Daoy (cell line): ENCODE measurements at places on chromosomes 6 and 20. TPM values are rescaled to one million over a fixed set of nuclear protein-coding genes. Genes with fewer than 3 reads are reported as not detected.
A peak's percentile ranks its signal among the peaks of the same experiment; 100 is the strongest.

Gene TPBG
- 24.7 and 33.2 TPM in 2 replicates for total RNA-seq

Gene ARFGEF2
- total RNA-seq = 20.2 and 22.6 TPM in 2 replicates

- no peak for DNase-seq
Observed at GRCh38 chr20:24961384-24962181, 12.5 kb downstream of the CST7 start.

GRCh38 chr6:149896491-149896890 lies 1.4 kb downstream of the RAET1E start:
- peak; percentile 67 for DNase-seq

DNA sequence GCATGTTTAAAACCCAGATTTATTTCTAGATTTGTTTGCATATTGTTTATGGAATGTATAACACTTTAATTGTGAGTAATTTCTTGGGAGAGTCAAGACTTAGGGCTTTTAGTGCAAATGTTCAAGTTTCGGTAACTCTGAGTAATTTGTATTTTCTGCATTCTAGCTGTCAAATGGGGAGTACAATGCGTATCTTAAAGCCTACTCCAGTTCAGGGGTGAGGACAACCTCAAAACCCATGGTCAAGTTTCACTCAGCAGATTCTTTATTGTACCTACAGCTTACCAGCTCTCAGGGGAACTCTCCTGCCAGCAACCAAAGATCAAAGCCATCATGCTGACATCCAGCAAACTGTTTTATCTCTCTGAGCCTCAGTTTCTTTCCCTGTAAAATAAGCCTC lies 458.6 kb upstream of the JARID2 start:
- DNase-seq = no peak

Gene NOL7
- 356 and 382 TPM in 2 replicates for total RNA-seq

GRCh38 chr20:62473717-62474603 lies 1.8 kb downstream of the GATA5 start:
- DNase-seq = no peak

DNA sequence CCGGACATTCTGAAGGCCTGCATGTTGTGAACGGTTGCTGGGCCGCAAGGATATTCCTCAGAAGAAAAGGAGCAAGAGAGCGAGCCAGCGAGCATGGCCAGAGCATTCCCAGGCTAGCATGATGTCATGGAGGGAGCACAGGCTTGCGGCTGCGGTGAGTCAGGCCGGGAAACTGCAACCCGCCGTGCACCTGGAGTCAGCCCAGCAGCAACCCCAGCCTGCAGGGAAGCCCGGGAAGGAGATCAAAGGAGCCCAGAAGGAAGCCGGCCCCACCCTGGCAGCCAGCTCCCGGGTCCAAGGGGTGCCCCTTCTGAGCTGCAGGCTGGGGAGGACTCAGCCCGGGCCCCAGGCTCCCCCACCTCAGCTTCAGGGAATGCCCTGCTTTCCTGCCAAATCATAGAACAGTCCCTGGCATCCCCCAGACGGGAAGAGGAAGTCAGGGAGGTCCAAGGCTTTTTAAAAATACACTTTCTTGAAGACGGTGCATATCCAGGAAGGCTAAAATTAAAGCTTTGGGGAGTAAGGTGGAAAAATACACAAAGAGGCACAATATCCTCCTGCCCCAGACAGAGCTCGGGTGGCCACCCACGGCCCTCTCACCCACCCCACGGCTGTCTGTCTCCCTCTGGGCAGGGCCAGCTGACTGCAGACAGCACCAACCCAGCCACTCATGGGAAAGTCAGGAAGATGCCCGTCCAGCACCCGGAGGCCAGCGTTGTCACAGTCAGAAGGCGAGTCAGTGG lies 53.7 kb downstream of the BMP7 start:
- peak; percentile 97 for DNase-seq

- peak; percentile 61 for DNase-seq
Observed at GRCh38 chr6:160837146-160837545, 135.1 kb downstream of the PLG start.

DNA sequence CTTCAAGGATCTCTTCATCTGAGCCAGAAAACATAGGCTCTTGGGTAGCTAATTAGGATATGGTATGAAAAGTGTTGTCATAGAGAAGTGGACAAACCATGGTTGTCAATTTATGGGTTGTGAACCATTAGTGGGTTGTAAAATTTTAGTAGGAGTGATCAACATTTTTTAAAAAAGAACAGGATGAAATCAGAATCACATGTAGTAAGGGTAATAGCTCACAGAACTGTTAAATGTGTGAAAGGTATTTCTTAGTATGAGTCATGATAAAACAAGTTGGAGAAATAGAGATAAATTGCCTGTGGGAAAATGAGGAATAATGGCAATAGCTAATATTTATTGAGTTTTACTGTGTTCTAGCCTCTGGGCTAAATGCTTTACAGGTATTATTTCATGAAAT lies 113.4 kb downstream of the MAP3K4 start:
- no peak for DNase-seq

Gene GMPR
- total RNA-seq = 6.0 and 6.5 TPM in 2 replicates

GRCh38 chr6:145312481-145312880 lies 422.8 kb downstream of the EPM2A start:
- DNase-seq = no peak

DNA sequence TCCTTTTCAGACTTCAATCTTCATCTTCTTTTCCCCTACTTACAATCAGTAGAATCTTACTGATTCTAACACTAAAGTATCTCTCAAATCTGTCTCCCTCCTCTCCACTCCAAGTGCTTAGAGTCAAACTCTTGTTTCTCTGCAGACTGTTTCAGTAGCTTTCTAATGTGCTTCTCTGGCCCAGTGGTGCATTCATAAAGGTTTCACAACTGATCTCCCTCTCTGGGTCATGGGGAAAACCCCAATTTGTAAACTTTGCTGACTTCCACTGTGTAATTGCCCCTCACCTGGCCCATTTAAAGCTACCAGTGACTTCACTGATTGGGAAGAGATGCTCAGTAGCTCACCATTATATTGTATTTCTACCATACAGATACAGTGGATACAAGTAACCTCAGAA lies 183.6 kb downstream of the FAXC start:
- no peak for DNase-seq

DNA sequence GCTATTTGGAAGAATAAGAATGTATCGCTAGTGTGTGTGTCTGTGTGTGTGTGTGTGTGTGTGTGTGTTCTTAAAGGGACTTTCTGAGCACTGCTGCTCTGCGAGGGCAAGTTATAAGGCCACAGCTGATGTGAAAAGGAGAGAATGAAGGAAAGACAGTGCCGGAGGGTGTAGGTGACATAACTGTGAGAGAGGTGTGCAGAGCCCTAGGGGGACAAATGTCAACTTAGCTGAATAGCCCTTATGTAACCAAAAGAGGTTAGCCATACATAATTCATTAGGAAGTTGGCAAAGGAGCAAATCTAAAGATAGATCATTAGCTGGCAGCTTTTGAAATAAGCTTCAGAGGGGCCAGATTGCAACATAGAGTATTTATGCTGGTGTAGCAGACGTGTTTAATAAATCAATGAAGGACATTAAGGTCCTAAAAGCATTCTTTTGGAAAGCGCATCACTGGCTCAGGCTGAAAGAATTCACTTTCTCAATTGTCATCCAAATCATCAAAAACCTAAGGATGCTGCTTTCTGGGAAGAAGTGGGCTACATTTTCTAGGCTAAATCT lies 81.0 kb downstream of the NDUFAF5 start:
- DNase-seq = no peak

- DNase-seq = no peak
Observed at GRCh38 chr6:134309227-134309626, 8.7 kb downstream of the SGK1 start.

Gene PHACTR3
- 0.06 TPM in 1 of 2 replicates, not detected in the other for total RNA-seq

Gene NEURL2
- 0.42 and 2.3 TPM in 2 replicates for total RNA-seq

Gene RIPPLY2
- 5.1 and 5.4 TPM in 2 replicates for total RNA-seq

GRCh38 chr20:63831646-63831992 lies 555 bp upstream of the ZBTB46 start:
- no peak for DNase-seq

GRCh38 chr6:110723017-110723416 lies 92.3 kb downstream of the CDK19 start:
- no peak for DNase-seq

DNA sequence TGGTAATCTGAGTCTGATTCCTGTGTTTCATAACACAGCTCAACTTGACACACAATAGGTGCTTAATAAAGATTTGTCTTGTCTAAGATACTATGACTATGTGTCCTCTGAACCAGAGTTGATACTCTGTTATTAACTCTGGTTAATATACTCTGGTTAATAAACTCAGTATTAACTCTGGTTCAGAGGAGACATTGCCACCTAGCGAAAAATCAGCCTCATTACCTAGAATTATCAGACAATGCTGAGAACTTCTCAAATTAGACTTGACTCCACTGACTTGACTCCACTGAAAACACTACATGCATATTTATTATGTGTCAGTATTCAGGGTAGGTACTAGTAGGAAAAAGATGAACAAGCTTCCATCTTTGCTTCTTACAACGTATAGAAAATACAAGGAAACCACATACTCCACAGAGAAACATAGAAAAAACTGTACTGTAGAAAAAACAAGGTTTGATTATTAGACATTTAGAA lies 73.9 kb downstream of the AHI1 start:
- DNase-seq = peak; percentile 8

DNA sequence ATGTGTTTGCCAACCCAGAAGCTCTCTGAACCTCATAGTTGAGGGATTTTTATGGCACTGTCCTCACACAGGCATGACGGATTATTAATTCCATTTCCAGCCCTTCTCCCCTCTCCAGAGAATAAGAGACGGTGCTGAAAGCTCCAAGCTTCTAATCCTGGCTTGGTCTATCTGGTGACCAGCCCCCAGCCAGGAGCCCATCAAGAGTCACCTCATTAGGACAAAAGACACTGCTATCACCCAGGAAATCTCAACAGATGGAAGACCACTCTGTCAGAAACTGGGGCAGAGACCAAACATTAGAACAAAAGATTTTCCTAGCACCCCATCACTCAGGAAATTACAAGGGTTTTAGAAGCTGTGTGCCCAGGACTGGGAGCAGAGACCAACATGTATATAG lies 48.2 kb downstream of the STMND1 start:
- DNase-seq = no peak

DNA sequence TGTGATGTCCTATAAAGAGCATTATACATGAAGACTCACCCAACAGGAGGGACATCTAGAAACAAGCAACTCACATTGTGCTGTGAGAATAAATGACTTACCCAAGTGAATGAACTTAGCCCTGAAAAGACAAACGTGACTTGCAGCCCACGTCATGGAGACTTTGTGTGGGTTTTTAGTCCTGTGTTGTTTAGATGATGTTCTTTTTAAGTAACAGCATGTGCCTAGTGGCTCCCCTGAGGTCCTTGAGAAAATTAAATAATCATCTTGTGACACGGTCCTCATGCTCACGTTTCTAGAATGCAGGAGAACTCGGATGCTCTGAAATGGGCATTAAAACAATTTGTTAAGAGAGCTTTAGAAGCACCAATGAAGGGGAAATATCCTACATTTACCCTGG lies 165.1 kb downstream of the SASH1 start:
- DNase-seq = no peak

- DNase-seq = peak; percentile 29
Observed at GRCh38 chr6:26392932-26393636, 9.0 kb upstream of the BTN3A1 start.
